ENCODE measurements at places on chromosomes 11 and 22. TPM values are rescaled to one million over a fixed set of nuclear protein-coding genes. Genes with fewer than 3 reads are reported as not detected.

The SERPING1 gene
- polyA plus RNA-seq, result 0.23 TPM

The OR51E2 gene
- polyA plus RNA-seq, result not detected

The TPBGL gene
- polyA plus RNA-seq, result not detected

The ABTB2 gene
- 0.04 TPM for polyA plus RNA-seq

The PGA5 gene
- not detected for polyA plus RNA-seq

The ALX4 gene
- polyA plus RNA-seq, result not detected

The PRODH gene
- not detected for polyA plus RNA-seq

The RFPL1 gene
- not detected for polyA plus RNA-seq

The MOV10L1 gene
- polyA plus RNA-seq, result not detected

The DUSP8 gene
- 1.2 TPM for polyA plus RNA-seq

The BTG4 gene
- polyA plus RNA-seq, result not detected

The CCDC73 gene
- polyA plus RNA-seq, result not detected

The TPH1 gene
- not detected for polyA plus RNA-seq

The MS4A6A gene
- 2.4 TPM for polyA plus RNA-seq

The MMP11 gene
- 6.6 TPM for polyA plus RNA-seq

The EIF3M gene
- polyA plus RNA-seq, result 203 TPM

The CEP164 gene
- polyA plus RNA-seq, result 17.7 TPM

The RFPL2 gene
- polyA plus RNA-seq, result not detected

The MIAT gene
- polyA plus RNA-seq, result 0.93 TPM

The TMEM45B gene
- polyA plus RNA-seq, result 0.19 TPM

The C22orf23 gene
- polyA plus RNA-seq, result not detected

The MAPK11 gene
- polyA plus RNA-seq, result 0.59 TPM

The FOLH1 gene
- not detected for polyA plus RNA-seq

The NAV2 gene
- polyA plus RNA-seq, result 0.19 TPM

The CLDN5 gene
- polyA plus RNA-seq, result 0.79 TPM

The TRIM22 gene
- polyA plus RNA-seq, result 210 TPM

The PIH1D2 gene
- not detected for polyA plus RNA-seq

The GAS2 gene
- polyA plus RNA-seq, result 3.4 TPM

The LRRC56 gene
- 2.6 TPM for polyA plus RNA-seq

The MISFA gene
- polyA plus RNA-seq, result 0.89 TPM

The CBLIF gene
- polyA plus RNA-seq, result not detected

The LARGE1 gene
- polyA plus RNA-seq, result 1.4 TPM

The GVQW3 gene
- 2.1 TPM for polyA plus RNA-seq

The PRR33 gene
- 0.60 TPM for polyA plus RNA-seq

The MPPED2 gene
- 0.65 TPM for polyA plus RNA-seq

The IL18BP gene
- 41.5 TPM for polyA plus RNA-seq

The PLEKHA7 gene
- polyA plus RNA-seq, result 0.15 TPM

The BACE1 gene
- polyA plus RNA-seq, result not detected

The KRTAP5-2 gene
- polyA plus RNA-seq, result not detected

The SAA1 gene
- polyA plus RNA-seq, result not detected

The OR6T1 gene
- polyA plus RNA-seq, result not detected

The BEST1 gene
- polyA plus RNA-seq, result 1.2 TPM
